Cardiac fibroblast (primary cell): ENCODE measurements at places on chromosomes 1 and 21.
A peak's percentile ranks its signal among the peaks of the same experiment; 100 is the strongest.

DNA sequence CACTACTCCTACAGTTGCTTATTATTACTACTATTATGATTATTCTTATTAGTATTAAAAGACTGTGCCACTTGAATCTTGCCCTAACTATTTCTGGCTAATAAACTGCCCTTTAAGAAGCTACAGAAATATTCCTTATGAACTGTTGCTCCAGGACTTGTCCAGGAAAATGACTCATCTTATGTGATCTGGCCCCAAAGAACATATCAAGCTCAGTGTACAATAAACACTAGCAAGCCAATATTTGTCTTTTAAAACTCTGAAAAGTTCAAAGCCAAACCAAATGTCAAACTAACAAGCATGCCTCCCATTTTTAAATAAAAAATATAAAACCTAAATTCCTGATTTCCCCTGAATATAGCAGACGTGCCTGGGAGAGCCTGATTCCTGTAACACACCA is 88.7 kb upstream of the SIM2 start:
- DNase-seq, result peak; percentile 45

- DNase-seq, result no peak
Observed at GRCh38 chr1:223837206-223837605, 8.5 kb downstream of the TP53BP2 start.

GRCh38 chr1:65512383-65512782 is 91.9 kb downstream of the LEPR start:
- no peak for DNase-seq

- peak; percentile 45 for DNase-seq
Observed at GRCh38 chr1:156496211-156496761, 4.3 kb downstream of the MEF2D start.

GRCh38 chr1:93573940-93574469 is 107.6 kb downstream of the BCAR3 start:
- DNase-seq, result no peak

DNA sequence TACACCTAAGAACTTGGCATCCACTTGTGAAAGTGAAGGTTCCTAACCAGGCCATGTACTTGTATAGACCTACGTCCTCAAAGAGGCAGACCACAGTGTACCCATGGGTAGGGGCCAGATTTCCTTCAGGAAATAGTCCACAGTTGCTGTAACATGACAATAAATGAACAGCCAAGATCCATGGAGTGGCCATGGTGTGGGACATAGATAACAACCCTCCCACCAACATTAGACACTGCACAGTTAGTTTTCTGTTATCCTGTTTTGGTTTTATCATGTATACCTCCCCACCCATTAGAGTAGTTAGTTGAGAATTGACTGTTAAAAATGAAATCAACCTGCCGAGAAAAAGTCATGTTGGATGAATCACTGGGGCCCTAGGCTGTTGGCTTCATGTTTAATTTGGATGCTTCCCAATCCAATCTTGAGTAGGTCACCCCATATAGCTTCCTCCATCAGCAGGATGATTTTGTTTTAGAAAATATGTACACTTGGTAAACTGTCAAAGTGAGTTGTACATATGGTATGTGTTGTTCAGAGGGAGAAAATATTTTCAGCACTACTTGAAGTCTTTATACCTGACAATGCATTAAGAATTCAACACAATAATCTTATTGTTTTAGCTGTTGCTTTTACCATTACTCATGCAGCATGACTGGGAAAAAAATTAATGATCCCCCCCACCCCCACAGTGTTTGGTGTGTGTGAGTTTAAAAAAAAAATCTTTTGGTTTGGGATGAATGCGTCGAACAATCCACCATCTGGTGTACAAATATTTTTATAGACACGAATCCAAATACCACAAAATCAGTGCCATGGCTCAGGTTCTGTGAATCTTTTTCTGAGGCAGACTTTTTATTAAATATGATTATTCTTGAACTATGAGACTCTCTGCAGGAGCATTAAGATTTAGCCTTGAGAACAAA is 88.3 kb upstream of the ARHGAP29 start:
- DNase-seq, result peak; percentile 97

DNA sequence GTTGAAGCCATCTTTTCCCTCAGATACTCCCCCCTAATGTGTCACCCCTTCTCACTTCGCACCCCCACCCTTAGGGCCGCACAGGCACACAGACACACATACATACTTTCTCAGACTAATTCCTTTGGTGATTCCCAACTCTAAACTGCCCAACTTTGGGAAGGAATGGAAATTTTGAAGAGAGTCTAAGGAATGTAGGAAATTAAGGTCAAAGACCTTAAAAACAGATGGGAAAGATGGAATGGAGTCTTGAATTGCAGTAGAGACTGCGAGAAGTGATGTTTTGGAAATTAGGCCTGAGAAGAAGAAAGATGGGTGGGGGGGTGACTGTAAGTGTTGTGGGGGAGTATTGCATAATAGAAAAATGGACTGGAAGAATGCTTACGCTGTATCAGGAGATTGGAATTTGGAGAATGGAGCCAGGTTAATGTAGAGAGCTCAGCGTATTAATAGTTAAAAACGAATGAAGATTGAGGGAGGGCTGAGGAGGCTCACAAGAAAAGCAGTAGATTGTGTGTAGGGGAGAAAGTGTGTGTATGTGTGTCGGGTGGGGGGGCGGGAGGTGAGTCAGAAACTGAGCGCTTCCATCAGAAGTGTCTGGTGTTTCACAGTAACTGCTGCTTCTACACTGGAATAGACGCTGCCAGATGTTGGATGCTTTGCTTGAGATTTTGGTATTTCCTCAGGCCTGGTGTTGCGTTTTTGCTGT is 1.7 kb downstream of the PIP5K1A start:
- peak; percentile 86 for DNase-seq

- DNase-seq, result no peak
Observed at GRCh38 chr21:31405604-31406003, 61.5 kb upstream of the TIAM1 start.

- peak; percentile 9 for DNase-seq
Observed at GRCh38 chr1:25771221-25772114, 28.5 kb upstream of the SELENON start.
